ENCODE measurements at places on chromosomes 6 and 20.

DNA sequence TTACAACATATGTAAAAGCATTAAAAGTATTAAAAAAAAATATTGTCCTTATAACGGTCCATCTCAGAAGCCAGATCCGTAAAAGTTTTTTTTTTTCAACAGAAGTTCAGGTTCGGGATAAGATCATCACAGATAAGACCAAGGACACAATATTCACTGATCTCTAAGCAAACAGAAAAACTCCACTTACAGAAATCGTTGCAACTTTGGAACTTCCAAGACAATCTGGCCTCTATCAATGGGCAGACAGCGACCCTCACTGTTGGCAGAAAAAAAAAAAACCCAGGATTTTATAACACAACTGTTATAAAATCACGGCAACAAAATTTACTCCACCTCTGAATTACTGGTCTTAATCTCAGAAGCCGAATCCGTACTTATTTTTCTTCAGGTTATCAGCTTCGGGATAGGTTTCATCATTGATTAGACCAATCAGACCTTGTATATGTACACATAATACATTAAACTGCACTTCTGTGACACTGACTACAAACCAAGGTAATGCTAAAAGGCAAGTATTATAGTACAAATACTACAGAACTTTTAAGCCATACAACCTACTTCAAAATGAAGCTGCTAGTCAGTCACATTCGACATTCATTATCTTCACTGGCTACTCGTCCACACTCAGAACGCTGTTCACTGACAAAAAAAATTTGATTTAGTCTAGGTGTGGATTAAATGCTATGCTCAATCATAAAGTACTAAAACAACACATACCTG is 34.7 kb upstream of the SYNCRIP start:
- DNase-seq: no peak

GRCh38 chr20:45937765-45938164 is 3.3 kb downstream of the PCIF1 start:
- no peak for DNase-seq

GRCh38 chr6:11968241-11968806 is 43.8 kb upstream of the HIVEP1 start:
- no peak for DNase-seq

- DNase-seq: no peak
Observed at GRCh38 chr20:62336329-62336728, 30.8 kb downstream of the LAMA5 start.

DNA sequence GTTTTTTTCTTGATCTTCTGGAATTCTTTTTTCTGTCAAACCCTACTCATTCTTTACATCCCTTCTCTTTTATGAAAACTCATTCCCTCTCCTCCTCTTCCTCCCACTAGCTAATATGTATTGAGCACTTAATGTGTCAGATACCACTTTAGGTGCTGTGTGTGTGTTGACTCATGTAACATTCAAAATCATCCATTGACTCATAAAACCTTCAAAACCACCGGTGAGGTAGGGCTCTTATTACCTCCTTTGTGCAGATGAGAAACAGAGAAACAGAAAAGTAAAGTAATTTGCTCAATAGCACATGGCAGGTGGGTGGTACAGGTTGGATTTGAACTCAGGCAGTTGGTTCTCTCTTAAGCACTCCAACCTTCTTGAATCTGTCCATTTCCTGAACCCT is 136.3 kb upstream of the NEDD9 start:
- no peak for DNase-seq

GRCh38 chr6:124669713-124670480 is 292.3 kb upstream of the RNF217 start:
- DNase-seq: no peak

- DNase-seq: no peak
Observed at GRCh38 chr6:117494283-117494682, 11.8 kb downstream of the DCBLD1 start.

- no peak for DNase-seq
Observed at GRCh38 chr20:21569586-21569985, 55.7 kb upstream of the NKX2-2 start.

Data from stimulated activated CD4-positive, alpha-beta T cell treated with anti-CD3 and anti-CD28 coated beads, Interleukin-1b, Interleukin-23, amount 100 ng/mL, for 4 hours (primary cell).